Activated CD8-positive, alpha-beta memory T cell treated with anti-CD3 and anti-CD28 coated beads for 4 hours (primary cell): ENCODE measurements at places on chromosomes 1 and 21.

DNA sequence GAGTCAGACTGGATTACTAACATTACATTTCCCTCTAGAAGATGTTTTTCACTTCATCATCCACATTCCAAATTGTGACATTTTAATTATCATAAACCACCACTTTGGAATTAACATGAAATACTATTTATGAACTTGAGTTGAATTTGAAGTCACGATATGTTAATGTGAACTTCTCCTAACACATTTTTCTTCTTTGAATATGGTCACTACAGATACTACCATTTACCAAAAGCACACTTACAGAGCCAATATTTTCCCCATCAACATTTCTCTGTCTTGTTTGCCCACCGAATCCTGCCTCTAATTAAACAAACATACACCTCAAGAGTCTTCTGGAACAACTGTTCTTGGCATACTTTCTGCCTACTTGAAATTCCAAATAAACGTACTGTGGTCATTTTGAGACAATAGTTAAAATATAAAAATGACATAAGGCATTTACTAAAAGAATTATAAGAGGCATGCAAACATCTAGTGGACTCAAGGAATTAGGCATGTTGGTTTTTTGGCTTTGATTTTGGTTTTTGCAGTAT is 177.4 kb downstream of the AKT3 start:
- no peak for DNase-seq

DNA sequence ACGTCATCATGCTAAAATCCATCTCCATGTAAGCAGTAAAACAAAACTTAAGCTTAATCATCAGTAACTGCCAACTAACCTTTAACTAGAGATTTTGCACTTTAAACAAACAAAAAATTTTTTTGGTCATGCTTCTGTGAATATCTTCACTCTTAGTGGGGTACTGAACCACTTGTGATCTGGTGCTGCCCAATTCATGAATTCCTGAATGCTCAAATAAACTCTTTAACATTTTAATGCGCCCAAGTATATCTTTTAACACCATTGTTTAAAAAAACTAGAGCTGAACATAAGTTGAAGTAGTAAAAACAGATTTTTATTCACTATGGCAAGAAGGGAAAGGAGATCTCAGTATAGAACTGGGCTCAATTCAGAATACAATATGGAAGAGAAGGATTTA is 196.9 kb upstream of the USP24 start:
- no peak for DNase-seq

DNA sequence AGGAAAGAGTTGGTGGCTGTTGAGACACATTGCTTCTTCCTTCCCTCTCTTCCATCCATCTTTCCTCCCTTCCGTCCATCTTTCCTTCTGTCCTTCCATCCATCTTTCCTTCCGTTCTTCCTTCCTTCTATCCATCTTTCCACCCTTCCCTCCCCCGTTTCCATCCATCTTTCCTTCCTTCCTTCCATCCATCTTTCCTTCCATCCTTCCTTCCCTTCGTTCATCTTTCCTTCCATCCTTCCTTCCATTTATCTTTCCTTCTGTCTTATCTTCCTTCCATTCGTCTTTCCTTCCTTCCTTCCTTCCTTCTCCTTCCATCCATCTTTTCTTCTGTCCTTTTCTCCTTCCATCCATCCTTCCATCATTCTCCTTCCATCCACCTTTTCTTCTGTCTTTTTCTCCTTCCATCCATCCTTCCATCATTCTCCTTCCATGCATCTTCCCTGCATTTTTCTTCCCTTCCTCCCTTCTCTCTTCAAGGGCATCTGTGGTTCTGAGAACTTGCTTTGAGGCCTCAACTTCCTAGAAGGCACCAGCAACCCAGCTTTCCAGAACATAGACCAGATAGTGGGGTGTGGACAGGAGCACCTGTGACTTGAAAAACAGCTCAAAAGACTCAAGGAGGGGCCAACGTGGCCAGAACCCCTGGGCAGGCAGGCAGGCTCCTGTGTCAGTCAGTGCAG is 48.9 kb upstream of the SELENON start:
- DNase-seq = no peak

DNA sequence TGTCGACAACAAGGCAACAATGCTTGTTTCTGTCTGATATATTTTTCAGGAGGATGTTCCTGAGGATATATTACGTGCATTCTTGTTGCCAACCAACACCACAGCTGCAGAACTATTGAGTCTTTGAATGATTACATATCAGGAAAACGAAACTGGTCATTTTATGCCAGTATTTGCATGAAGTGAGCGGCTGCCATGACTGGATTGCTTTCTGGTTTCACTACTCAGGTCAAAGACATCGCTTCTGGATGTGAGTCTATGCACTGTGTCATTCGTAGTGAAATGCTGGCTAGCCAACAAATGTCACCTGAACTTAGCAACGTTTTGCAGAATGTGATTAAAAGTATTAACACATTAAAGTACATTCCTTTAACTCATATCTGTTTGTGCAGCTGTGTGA is 35.8 kb upstream of the OLFM3 start:
- no peak for DNase-seq

DNA sequence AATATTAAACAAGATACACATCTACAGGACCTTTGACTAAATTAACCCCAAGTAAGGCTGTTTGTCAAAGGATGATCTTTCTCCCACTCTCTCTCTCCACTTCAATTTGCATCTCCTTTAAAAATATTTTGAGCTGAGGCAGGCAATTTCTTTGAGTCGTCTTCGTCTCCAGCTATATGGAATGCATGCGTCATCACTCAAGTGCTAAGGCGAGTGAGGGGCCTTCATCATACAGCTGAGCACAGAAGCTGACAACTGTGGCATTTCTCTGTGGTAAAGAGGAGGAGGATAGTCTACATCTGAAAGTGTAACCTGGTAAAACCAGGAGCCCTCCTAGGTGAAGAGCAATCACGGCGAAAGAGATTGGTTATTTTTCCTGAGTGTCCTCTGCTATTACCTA is 7.6 kb downstream of the EPHX4 start:
- no peak for DNase-seq
